ENCODE measurements at places on chromosomes 7 and 10. TPM values are rescaled to one million over a fixed set of nuclear protein-coding genes. Genes with fewer than 3 reads are reported as not detected.

The NUTM2E gene
- not detected for total RNA-seq

DNA sequence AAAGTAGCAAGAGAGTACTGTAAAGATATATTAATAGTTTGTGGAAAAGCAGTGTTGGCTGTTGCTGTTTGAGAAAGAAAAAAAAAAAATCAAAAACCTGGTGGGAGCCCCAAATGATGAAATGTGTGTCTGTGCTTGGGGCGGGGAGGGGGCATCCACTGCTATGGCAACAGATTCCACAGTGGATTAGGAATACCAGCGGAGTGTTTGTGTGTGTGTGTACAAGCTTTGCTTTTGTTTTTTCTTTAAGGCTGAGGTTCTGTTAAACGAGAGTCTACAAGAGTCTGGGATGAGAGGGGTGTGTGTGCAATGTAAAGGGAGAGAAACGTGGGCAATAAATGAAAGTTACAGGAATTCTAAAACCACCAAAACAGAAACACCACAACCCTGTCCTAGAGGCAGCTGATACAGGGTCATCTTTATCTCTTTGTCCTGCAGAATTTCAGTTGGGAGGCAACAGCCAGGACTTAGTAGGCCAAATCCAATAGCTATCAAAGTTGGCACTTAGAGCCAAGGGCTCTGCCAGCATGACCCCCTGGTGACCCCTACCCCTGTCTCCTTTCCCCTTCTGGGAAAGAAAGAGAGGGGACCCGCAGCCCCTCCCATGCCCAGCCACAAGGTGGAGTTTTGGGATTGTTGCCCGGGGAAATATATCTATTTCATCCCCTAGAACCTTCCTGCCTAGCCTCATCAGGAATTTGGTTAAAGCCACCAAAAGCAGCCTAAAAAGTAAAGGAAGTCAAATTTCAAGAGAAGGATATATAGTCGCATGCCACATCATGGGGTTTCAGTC lies 85.4 kb downstream of the OSBPL3 start:
- DNase-seq: no peak

The TMEM26 gene
- total RNA-seq: not detected

DNA sequence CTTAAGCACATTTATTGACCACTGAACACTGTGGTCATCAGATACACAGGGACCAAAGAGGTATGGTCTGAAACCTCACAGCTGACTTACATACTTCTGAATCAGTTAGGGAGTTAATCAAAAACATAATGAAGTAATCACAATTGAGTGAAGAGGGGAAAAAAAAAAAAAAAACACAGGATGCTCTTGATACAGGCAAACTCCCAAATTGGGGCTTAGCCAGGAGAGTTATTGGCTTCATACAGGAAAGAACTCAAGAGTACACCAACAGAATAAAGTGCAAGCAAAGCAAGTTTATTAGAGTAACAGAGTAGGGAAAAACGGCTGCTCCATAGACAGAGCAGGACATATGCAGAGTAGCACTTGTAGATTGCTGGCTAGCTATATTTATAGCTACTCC lies 917.0 kb downstream of the CNTNAP2 start:
- DNase-seq: no peak

DNA sequence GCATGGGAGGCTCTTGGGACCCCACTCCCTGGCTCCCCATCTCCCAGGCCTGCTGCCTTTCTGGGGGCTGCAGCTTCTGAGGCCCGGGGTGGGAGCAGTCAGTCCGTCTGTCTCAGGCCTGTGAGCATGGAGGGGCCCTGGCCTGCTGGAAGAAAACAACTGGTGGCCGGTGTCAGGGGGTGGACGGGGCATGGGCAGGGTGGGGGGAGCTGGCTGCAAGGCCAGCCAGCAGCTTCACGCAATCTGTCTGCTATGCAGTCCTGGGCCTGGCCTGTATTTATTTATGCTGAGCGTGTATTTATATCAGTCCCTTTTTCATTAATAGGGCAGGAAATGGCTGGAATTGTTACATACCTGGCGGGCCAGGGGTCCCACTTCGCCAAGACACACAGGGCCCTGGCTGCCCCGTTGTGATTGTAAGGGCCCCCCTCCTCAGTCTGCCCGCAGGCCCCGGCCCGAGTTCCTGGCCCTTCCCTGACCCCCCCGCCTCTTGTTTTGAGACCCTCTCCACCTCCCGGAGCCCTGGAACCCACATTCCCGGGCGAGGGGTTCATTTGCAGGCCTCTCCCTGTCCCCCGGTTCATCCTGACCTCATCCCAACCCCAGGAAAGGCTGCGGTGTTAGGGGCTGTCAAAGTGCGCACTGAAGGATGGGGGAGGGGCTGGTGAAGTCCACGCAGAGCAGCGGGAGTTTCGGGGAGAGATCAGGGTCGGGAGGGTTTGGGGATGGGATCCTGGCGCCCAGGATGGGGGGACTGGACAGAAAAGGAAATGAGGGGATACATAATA lies 8.2 kb downstream of the TMEM270 start:
- DNase-seq: no peak

The UCN3 gene
- total RNA-seq: not detected

DNA sequence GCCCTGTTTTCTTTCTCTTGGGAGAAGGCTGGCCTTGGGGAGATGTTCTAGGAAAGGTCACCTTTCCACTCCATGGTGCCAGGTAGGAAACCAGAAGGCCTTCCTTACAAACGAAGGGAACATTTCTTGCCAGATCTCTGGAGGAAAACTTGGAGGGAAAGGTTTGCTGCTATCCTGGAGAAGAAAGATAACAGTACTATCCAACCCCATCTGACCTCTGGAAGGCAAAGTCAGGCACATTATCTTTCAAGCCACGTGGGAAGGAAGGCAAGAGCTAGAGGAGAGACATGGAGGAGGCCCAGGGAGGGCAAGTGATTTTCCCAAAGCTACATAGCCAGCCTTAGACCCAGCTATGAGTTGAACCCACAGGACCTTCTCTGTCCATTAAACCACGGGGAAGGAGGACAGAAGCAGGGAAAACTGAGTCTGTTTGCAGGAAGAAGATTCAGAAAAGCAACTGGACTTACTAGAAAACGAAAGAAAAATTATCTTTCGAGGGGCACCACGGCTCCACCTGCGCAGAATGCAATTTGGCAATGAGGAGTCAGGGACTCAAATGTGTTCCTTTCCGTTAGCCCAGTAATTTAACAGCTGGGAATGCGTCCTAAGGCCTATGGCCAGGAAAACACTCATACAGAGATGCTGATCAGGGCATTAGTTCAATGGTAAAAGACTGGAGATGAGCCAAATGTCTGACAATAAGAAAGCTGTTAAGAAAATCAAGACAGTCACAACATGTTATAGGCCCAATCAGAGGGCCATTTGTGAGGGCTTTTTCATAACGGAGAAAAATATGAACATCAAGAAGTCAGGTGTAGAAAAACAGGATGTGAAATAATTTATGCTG lies 32.0 kb upstream of the PSAP start:
- no peak for DNase-seq

DNA sequence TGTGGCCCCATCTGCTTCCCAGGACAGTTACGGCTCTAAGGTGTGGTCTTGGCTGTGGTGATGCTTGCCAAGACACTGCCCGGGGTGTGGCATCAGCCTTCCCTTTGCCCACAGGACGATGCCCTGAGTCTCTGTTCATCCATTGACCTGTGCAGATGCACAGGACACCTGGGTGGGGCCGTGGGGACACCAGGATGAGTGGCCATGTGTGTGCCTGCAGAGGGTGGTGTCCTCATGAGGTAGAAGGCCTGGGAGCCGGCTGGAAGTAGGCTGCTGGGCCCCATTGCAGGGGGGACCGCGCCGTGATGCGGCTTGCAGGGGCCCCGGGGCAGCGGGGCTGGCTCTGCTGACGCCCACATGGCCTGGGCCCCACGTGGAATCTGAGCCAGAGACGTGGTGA lies 22.4 kb upstream of the PWWP2B start:
- peak; percentile 39 for DNase-seq

GRCh38 chr10:93070378-93071176 lies 3.1 kb upstream of the CYP26A1 start:
- no peak for DNase-seq

GRCh38 chr7:112036071-112036470 lies 170.1 kb downstream of the DOCK4 start:
- no peak for DNase-seq

The RBM48 gene
- total RNA-seq: 22.3 TPM

DNA sequence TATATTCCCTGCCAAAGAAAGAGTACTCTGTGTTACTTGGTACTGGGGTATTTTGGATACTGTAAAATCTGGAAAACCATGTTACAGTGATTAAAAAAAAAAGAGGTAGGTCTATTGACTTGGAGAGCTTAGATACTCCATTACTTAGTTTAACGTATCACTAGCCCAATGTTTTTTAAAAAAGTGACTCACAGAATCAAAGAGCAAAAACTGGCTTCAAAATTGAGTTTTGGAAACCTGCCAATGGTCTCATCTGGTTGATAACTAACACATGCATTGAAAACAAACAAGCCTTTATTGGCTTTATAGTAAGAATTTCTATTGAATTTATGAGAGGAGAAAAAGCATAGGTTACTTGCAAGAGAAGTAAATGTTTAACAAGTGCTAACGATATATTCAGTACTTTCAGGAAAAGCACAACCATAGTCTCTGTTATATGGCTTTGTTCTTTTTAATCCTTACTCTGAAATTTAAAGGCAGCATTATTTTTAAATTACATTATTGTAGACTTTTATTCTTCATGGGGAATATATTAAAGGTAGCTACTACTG lies 563.3 kb upstream of the SORCS1 start:
- DNase-seq: no peak

The PLEKHS1 gene
- not detected for total RNA-seq

DNA sequence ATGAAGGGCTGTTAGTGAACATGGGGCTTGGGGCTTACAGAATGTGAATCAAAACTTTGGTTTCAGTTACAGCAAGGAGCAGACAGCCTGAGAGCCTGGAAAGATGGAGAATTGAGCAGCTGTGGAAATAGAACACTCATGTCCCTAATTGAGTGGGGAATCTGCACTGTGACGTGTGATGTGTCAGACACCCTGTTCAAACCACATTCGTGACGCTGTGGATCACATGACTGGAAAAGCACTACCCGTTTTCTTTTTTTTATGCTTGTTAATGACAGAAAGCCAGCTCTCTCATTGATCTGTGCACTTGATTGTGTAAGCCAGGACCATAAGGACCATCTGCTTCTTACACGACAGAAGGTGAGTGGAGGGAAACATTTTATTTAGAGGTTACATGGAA lies 15.1 kb upstream of the TBX20 start:
- no peak for DNase-seq

The BMPER gene
- total RNA-seq: not detected

DNA sequence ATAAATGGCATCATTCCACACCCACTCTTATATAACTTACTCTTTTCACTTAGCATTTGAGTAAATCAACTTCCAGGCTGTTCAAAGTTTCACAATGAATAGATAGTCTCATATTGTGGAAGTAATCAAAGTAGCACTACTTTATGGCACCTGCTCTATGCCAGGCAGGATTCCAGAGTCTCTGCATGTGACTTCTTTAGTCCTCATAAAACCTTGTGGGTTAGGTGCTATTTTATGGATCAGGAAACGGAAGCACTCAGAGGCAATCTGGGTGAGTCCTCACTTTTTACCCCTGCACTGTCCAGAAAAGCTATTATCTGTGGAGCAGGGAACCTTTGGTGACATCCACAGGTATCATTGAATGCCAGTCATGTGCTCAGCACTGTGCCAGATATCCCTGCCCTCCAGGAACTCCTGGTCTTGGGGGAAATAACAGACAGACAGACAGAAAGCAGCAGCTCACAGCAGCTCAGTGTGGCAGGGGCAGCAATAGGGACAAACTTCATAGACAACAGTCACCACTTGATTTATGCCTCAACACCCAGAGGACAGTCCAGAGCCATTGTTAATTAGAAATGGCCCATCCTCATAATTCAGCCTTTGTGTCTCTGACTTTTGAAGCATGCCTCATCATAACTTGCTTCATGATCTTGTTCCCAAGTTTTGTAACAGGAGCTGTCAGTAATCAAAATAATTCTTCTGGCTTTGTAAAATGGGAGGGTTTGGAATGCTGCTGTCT lies 160.6 kb downstream of the SEC23IP start:
- DNase-seq: no peak

The OR13A1 gene
- not detected for total RNA-seq

The C10orf62 gene
- total RNA-seq: not detected

The FFAR4 gene
- total RNA-seq: not detected

DNA sequence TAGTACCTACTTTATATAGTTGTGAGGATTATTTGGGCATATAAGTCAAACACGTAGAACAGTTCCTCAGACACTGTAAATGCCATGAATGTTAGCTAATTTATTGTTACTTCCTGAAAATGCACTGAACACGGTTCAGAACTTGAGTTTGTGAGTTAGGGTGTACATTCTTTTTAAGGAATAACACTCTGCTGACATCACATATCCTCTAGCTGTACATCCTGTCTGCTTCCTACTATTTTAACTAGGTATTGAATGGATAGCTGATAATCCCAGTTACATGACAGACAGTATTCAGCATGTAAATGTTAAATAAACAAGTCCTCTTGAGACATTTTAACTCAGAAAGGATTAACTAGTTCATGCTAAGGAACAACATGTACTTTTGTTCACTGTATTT lies 16.0 kb downstream of the SAMD8 start:
- no peak for DNase-seq

The TMEM236 gene
- 0.05 TPM for total RNA-seq

The PON1 gene
- total RNA-seq: not detected

- DNase-seq: no peak
These were observed 154.0 kb upstream of the TARP start for GRCh38 chr7:38427279-38427955.

The NKX2-3 gene
- not detected for total RNA-seq

The OR2A1 gene
- total RNA-seq: not detected

DNA sequence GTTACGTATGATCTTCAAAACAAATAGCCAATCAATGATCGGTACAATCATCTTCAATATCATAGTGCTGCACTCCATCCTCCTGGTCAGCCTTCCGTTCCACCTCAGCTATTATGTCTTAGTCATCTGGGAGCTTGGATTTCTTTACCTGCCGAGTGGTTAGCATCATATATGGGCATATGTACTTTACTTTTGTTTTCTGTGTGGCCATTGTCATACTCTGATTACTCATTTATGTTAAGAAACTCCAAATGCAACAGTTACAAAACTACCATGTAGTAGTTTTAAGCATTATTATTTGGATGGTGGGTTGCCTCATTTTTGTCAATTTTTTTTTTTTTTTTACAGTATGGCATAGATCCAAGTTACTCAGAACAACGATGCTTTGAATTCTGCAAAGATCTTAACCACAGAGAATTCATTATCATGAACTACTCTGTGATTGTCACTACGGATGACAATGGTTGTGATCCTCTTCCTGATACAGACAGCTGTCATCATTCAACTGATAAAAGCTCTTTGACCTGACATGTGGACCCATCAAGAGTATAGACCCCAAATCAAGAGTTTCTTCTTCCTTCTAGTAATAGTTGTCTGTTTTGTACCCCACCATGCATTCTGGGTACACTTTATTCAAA lies 52.1 kb upstream of the NME8 start:
- DNase-seq: no peak

The PRR15 gene
- total RNA-seq: not detected

The AMPH gene
- not detected for total RNA-seq

- DNase-seq: no peak
These were observed 3.7 kb upstream of the ATOH7 start for GRCh38 chr10:68235581-68235980.

The UNCX gene
- not detected for total RNA-seq

The NUDCD3 gene
- total RNA-seq: 87.9 TPM

GRCh38 chr10:111874576-111874975 lies 309.0 kb downstream of the GPAM start:
- no peak for DNase-seq

The DYNC1I1 gene
- total RNA-seq: not detected

The PNLIPRP3 gene
- not detected for total RNA-seq

GRCh38 chr7:13115157-13115772 lies 427.8 kb downstream of the ARL4A start:
- no peak for DNase-seq

The RBAK gene
- total RNA-seq: 15.3 TPM
